ENCODE measurements at places on chromosomes 5 and 9.

DNA sequence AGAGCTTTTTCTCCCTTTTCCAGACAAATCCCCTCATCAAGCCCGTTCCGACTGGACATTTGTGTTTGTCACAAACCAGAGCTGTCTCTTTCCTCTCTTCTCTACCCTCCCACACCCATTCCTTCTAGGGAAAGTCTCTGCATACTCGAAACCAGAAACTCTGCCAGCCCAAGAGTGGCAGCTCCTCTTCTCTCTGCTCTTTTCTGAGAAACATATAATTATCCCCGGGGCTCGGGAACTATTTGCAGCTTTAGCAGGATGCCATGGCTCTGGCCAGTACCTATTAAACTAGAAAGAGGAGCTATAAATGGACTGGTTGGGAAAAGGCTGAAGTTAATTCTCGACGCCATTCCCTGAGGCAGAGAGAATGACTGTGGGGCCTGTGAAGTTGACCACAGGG lies 82.6 kb downstream of the SH3PXD2B start:
- DNase-seq, result no peak

- no peak for DNase-seq
Measured at GRCh38 chr5:135066781-135067180, 32.8 kb upstream of the PITX1 start.

GRCh38 chr5:34409373-34409772 lies 246.8 kb upstream of the RAI14 start:
- no peak for DNase-seq

- no peak for DNase-seq
Measured at GRCh38 chr5:168969326-168969886, 331.5 kb downstream of the SLIT3 start.

- DNase-seq, result no peak
Measured at GRCh38 chr9:26181836-26182235, 503.6 kb upstream of the TUSC1 start.

- DNase-seq, result no peak
Measured at GRCh38 chr5:152086668-152087067, 162.0 kb upstream of the GLRA1 start.

DNA sequence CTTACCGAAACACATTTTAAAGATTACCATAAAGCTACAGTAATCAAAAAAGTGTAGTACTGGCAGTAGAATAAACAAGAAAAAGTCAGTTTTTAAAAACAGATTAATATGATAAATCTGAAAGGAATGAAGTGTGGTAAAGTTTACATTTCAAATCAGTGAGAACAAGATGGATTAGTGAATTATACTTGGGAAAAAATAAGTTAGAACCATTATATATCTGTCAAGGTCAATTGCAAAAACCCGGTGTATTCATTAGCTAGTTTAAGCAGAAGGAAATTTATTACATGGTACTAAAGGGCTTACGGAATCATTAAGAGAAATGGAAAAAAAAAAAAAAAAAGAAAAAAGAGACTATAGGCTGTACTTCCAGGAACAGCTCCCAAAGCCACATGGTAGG lies 164.3 kb downstream of the MUSK start:
- no peak for DNase-seq

DNA sequence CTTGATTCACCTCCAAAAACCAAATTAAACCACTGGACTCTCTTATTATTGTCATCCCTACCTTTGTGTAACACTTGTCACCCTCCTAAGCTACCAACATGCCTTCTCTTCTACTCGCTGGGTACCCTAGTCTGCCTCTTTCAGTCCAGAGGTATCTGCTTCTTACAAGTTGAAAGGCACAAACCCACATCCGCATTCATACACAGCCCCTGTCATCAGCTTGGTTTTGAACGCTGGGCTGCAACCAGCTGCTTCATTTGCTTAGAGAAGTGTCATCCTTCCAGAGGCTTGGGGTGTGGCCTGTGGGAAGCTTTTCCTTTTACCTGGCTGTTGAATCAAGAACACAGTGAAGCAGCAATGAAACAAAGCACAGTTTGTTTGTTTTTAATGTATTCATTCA lies 138.8 kb upstream of the WWC1 start:
- no peak for DNase-seq

- no peak for DNase-seq
Measured at GRCh38 chr5:14395411-14395810, 186.2 kb upstream of the OTULINL start.

GRCh38 chr5:157650991-157651611 lies 1.1 kb downstream of the SOX30 start:
- no peak for DNase-seq

GRCh38 chr5:147072622-147073021 lies 162.2 kb upstream of the STK32A start:
- no peak for DNase-seq

DNA sequence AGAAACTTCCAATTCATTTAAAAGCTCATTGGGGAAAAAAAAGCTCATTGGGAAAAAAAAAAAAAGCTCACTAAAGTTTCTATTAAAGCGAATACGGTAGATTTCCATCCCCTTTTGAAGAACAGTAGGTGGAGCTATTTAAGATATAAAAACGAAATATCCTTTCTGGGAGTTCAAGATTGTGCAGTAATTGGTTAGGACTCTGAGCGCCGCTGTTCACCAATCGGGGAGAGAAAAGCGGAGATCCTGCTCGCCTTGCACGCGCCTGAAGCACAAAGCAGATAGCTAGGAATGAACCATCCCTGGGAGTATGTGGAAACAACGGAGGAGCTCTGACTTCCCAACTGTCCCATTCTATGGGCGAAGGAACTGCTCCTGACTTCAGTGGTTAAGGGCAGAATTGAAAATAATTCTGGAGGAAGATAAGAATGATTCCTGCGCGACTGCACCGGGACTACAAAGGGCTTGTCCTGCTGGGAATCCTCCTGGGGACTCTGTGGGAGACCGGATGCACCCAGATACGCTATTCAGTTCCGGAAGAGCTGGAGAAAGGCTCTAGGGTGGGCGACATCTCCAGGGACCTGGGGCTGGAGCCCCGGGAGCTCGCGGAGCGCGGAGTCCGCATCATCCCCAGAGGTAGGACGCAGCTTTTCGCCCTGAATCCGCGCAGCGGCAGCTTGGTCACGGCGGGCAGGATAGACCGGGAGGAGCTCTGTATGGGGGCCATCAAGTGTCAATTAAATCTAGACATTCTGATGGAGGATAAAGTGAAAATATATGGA lies at the start of gene PCDHGA12:
TSS of gene PCDHGA12 (plus strand) at position 176 of the 782 bp plus-strand sequence. CDS start at position 429, 253 bp downstream.
- DNase-seq, result no peak

- DNase-seq, result no peak
Measured at GRCh38 chr9:10268531-10269485, 344.0 kb downstream of the PTPRD start.

- DNase-seq, result no peak
Measured at GRCh38 chr9:78898234-78898633, 601.3 kb downstream of the PSAT1 start.

- DNase-seq, result no peak
Measured at GRCh38 chr5:158819840-158820620, 279.7 kb downstream of the EBF1 start.

DNA sequence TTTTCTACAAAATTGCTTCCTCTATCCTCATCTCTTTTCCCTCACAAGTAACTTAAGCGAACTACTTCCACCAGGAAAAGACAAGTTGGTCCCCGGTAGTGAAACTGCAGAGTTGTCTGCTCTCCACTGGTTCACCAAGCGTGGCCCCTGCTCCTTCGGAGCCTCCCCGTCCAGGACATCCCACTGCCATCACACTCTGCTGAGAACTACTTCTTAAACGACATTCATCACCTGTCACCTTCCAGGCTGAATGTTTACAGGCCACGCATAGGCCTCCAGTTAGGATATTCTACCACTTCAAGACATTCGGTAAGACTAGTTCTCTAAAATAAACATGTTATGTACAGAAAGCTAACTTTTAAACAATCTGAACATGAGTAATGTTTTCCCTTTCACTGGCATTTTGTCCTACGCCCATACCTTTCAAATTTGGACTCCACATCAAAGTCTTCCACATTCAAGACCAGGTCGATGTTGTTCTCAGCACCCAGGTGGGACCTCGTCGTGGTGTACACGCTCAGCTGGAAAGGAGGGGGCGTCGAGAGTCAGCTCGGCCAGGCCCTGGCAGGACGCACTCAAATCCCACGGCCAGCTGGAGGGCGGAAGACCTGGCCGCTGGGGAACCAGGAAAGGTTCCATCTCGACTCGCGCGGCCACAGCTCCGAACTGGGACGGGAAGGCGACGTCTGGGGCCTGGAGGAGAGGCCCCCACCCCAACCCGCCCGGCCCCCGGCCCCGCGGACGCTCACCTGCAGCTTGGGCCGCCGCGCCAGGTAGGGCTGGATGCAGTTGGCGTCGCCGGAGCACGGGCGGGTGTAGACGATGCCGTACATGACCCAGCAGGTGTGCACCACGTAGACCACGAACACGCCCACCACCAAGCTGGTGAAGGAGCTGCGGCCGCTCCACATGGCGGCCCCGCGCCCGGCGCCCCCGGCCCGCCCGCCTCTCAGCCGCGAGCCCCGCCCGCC lies 683 bp downstream of the CLPTM1L start:
- no peak for DNase-seq

GRCh38 chr9:37187713-37188439 lies 67.5 kb downstream of the ZCCHC7 start:
- no peak for DNase-seq

- no peak for DNase-seq
Measured at GRCh38 chr5:82586181-82586580, 308.0 kb upstream of the RPS23 start.

GRCh38 chr9:89638359-89638758 lies 33.5 kb downstream of the GADD45G start:
- no peak for DNase-seq

DNA sequence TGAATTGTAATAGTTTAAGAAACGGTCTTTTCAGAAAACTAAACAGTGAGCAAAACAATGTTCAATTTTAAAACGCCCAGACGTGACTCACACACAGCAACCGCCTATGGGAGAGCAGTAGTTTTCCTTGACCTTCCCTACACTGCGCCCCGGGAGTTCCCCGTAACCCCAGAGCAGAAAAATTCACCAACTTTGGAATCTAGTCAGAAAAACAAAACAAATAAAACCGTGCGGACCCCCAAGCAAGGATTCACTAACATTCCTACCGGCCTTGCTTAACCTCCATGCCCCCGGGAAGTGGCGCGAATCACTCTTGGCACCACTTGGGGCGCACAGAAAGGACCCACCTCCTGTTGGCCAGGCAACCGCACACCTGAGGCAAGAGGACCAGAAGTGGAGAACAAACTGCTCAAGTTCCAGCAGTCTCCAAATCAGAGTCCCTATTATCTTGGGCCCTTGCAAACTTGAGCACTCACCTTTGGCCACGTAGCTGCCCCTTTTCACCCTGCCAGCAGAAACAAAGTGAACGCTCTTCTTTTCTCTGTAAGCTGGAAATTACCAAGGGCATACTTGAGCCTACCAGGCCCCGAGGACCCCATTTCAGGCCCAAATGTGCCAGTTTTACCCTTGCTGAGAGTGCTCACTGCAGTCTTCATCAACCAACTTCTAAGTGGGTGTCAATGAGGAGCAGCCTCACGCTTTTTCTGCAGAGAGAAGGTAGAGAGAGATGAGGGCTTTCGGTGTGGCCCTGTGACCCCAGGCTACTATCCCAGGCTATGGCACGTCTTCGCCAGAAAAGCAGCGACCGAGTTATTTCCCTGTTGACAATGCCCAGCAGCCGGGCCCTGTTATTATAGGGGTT lies 189.7 kb downstream of the MEF2C start:
- DNase-seq, result no peak

DNA sequence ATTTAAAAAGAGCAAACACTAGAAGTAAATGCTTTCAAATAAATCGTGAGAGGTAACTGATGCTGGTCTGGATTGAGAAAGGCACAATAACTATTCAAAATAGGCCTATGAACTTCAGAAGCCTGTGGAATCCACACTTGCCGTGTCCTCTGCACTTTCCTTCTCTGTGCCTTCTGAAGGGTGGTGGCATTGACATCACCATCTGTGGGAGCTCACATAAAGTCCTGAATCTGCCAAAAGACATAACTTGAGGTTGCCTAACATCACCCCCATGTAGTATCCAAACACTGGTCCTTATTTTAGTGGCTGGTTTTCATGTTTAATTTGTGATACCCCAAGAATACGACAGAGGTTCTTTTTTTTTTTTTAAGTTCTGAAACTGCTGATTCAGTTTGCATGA lies 59.8 kb downstream of the IRF1 start:
- DNase-seq, result no peak

DNA sequence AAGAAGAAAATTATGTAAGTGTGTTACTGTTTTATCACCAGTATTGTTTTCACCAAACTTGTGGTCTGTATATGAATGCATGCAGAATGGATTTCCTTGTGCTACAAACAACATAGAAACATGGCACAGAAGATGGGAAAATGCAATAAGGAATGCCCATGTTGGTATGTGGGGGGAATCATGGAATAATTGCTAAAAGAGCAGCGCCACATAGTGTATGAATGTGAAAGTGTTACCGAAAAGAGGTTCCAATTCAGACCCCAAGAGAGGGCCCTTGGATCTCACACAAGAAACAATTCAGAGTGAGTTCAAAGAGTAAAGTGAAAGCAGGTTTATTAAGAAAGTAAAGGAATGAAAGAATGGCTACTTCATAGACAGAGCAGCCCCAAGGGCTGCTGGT lies 26.4 kb upstream of the TYRP1 start:
- no peak for DNase-seq

DNA sequence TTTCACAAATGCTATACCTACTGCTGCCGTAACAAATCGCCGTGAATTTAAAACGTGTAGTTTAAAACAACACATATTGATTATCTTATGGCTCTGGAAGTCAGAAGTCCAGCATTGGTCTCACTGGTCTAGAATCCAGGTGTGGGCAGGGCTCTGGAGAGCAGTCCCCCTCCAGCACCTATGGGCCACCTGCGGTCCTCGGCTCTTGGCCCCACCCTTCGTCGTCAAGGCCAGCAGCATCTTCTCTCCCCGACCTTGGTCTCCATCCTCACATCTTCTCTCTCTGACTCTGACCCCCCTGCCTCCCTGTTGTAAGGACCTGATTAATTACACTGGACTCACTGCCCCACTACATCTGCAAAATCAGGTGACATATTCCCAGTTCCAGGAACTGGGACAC lies 106.4 kb upstream of the COL5A1 start:
- no peak for DNase-seq

DNA sequence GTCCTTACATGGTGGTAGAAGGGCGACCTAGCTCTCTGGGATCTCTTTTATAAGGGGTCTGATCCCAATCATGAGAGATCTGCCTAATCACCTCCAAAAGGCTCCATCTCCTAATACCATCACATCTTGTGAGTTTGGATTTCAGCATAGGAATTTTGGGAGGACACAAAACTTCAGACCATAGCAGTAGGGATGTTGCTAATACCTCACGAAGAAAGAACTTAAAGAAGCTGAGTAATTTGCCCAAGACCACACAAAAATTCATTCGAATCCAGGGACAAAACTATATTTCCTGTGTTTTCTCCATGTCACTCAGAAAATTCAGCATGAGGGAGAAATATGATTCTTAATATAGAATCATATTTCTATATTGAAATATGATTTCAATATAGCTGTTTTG lies 32.7 kb downstream of the MTAP start:
- no peak for DNase-seq

DNA sequence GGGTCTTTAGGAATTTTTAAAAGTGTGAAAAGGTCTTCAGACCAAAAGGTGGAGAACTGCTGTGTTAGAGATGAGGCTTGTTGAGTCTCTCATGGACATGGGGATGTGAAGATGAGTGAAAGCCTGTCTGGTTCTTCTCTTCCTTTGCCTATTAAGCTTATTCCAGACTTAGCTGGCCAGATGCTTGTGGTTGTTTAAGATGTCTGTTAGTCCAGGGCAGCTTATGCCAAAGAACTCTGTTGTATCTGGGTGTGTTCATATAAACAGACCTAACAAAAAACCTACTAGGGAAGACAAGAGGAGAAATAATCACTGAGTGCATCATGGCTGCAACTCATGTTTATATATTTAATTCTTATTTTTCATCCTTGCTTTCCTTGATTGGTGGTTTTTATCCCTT lies 57.5 kb upstream of the NCS1 start:
- no peak for DNase-seq
